Cortex of kidney (tissue), 1 donor: ENCODE measurements at places on chromosomes 12 and 14.

- no peak for DNase-seq
These were observed 6.2 kb downstream of the COA8 start for GRCh38 chr14:103568952-103569351.

DNA sequence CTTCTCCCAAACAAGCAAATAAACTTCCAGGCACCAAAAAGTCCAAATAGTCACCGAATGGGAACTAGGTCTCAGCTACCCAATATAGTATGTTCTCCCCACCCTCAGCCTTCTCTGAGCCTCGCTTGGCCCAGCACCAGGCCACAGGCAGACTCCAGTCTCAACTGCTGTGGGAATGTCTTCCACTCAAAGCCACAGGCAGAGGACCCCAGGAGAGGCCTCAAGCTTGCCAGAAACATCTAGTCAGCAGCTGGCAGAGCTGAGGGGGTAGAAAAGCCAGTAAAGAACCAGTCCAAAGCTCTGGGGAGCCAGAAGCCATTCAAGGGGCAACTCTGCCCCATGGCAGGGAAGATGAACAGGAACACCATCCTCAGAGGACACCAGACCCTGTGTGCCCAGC, 41.8 kb downstream of the FMNL3 start:
- no peak for DNase-seq

DNA sequence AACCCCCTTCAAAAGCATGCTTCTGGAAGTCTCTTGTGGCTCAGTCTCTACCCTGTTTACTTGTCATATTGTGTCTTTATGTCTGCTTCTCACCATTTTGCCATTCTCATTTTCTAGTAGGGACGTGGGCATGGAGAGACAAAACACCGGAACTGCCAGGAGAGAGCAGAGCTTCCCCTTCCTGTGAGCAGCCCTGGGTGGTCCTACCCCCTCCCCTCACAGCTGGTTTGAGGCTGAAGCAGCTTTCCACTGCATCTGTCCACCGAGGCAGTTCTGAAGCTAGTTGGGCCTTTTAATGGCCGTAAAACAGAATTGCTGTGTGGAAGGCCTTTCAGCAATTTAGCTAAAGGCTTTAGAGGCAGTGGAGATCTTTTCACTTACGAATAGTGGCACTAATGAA, 77.0 kb downstream of the PELI2 start:
- DNase-seq: no peak

GRCh38 chr14:74347097-74347794, 1.0 kb upstream of the VRTN start:
- no peak for DNase-seq

DNA sequence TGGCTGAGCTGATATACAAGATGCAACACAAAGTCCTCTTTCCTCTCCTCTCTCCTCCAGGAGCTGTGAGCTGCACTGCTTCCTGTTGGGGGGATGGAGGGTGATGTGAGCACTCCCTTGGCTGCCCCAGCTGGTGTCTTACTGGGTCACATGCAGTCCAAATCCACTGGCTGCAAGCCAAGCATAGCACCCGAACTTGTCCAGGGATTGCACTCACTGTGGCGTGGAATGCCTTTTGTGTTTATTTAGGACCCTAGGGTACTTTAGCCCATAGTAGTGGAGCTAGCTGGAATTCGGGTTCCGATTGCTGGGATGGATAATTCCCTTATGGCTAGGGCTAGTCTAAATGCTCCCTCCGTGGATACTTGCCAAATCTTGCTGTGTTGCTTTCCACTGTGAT, 424.9 kb upstream of the SYT1 start:
- DNase-seq: no peak

- no peak for DNase-seq
These were observed 97.3 kb downstream of the TRHDE start for GRCh38 chr12:72369423-72369959.

- no peak for DNase-seq
These were observed 24.5 kb downstream of the SSH1 start for GRCh38 chr12:108832730-108833354.

GRCh38 chr12:24200010-24200409, 250.5 kb upstream of the SOX5 start:
- DNase-seq: no peak

- DNase-seq: no peak
These were observed 59.1 kb downstream of the LRP6 start for GRCh38 chr12:12207746-12208145.

GRCh38 chr12:30485230-30485890, 210.3 kb downstream of the IPO8 start:
- DNase-seq: no peak

DNA sequence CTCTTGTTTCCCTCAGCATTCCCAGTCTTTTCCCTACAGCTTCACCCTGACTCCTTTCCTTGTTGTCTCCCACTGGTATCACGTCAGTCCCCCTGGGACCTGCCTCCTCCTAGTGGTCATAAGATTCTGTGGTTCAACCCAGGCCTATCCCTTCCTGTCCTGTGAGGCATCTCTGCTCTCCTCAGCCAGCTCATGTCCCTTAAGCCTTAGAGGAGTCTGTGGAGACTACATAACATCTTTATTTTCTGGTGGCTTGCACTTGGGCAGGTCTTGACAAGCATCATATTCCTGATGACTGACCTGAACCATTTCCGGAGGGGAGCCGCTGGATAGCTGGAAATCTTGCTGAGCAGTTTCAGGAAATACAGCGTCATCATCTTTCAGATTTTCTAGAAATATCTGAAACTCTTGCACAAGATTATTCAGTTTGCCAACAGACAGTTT, 688 bp downstream of the C12orf71 start:
- no peak for DNase-seq

- DNase-seq: no peak
These were observed 890.2 kb downstream of the FLRT2 start for GRCh38 chr14:86420131-86420530.
